Naive thymus-derived CD4-positive, alpha-beta T cell (primary cell): ENCODE measurements at places on chromosomes 16 and 17. TPM values are rescaled to one million over a fixed set of nuclear protein-coding genes. Genes with fewer than 3 reads are reported as not detected.

Gene SNAI3
- total RNA-seq, result 5.9 TPM

Gene DYNLRB2
- 0.92 TPM for total RNA-seq

- H3K4me3 ChIP-seq, result no peak overlapping the region
- H3K36me3 ChIP-seq, result peaks cover 3% of the 10 kb centered on the region
- DNase-seq, result no peak
These were observed 3.5 kb downstream of the TENT4B start for GRCh38 chr16:50156590-50156989.

DNA sequence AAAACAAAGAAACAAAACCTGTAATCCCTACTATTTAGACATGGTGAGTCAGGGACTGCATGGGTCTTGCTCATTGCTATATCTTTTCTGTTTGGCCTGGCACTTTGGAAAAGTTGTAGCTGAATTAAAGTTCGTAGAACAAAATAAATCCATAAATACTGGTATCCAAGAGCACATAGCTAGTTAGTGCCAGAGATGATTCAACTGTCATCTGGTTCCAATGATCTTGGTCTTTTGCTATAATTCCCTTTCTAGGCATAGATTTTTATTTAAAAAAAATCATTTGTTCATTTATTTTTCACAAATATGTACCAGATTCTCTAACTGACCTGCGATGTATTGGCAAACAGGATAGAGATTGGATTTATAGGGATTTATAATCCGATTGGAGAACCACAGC lies 1436.1 kb upstream of the GOT2 start:
- H3K36me3 ChIP-seq, result no peaks in the 10 kb centered on the region

DNA sequence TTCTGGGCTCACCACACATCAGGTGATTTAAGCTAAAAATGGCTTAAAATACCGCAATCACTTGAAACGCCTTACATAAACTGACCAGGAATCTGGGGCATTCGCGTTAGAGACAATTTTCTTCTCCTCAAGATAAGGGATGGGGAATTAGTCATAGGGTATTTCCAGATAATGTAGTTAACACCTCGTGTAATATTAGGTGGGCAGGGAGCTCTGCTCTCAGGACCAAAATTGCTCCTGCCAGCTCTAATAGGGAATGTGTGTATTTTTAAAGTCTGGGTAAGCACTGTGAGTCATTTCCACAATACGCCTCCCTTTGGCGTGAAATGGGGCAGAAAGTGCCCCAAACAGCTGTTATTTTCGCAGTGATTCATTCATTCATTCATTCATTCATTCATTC lies 408.6 kb downstream of the MAF start:
- H3K27me3 ChIP-seq, result no peaks in the 10 kb centered on the region
- H3K36me3 ChIP-seq, result no peaks in the 10 kb centered on the region
- no peaks in the 10 kb centered on the region for H3K4me1 ChIP-seq
- no peak overlapping the region for H3K27ac ChIP-seq
- no peak overlapping the region for H3K4me3 ChIP-seq
